ENCODE measurements at places on chromosomes 7 and 10. TPM values are rescaled to one million over a fixed set of nuclear protein-coding genes. Genes with fewer than 3 reads are reported as not detected.

DNA sequence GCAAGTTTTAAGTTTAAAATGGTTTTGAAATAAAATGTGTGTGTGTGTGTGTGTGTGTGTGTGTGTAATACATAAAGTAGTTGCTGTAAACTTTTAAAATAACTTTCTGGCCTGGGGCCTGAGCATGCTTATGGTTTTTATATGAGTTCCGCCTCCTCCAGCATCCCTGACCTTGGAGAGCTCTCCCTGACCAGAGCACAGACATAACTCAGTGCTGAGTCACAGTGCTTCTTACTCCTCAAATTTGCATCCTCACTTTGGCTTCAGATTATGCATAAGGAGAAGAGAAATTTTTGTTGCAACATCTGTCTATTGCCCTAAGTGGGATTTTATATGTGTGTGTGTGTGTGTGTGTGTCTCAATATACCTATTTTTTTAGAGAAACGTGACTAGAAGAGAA is 200.8 kb downstream of the ELMO1 start:
- DNase-seq: peak; percentile 26

GRCh38 chr10:128263891-128264688 is 137.9 kb upstream of the MKI67 start:
- DNase-seq: peak; percentile 83

GRCh38 chr10:76892766-76893479 is 744.7 kb downstream of the KCNMA1 start:
- DNase-seq: no peak

GRCh38 chr10:4867520-4868356 is 41.7 kb downstream of the AKR1E2 start:
- no peak for DNase-seq

- DNase-seq: no peak
These were observed 8.7 kb downstream of the PDSS1 start for GRCh38 chr10:26706206-26706605.

Gene FBXL13
- 2.2 TPM for total RNA-seq

All from WTC11 (cell line).